Fibroblast of lung (primary cell): ENCODE measurements at places on chromosomes 6 and 20.

GRCh38 chr6:410555-411395 is 19.2 kb downstream of the IRF4 start:
- DNase-seq, result no peak

DNA sequence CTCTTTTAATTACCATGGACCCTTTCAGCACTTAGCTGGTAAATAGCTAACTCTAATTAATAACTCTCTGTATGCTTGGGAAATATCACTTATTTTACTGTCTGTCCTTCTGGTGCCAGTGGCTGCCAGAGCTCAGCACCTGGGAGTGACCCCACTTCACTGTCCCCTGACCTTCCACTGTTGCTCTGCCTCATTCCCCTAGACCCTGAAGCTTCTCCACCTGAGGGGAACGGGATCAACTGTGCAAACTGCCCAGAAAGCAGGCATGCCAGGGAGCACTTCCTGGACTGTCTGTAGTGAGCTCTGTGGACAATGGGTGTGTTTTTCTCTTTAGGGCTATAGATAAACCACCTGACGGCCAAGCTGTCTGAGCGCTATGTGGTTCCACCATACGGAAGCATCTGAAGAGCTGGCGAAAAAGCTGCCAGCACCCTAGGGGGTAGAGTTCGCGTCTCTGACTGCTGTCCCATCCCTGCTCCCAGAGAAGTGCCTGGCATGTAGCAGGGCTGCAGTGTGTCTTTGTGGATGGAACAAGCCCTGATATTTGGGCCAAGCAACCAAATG is 106.3 kb upstream of the FOXA2 start:
- DNase-seq, result no peak

DNA sequence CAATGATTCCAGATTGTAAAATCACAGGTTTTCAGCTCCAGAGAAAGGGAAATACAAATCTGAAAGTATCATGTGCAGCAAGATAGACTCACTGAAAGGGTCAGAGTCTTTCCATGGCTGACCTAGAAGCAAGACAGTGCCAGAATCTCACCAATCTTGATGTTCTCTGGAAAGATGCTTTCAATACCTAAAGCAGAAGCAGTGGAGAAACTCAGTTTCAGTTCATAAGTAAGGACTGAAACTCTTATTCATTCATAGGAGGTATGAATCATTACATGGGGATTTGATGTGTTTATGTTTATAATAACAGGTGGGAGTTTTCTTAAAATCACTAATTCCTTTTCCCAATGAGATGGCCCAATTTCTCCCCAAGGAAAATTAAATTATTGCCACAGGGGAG is 42.5 kb downstream of the SLC2A12 start:
- DNase-seq, result no peak

GRCh38 chr6:83231146-83231545 is 38.0 kb downstream of the RWDD2A start:
- peak; percentile 60 for DNase-seq

DNA sequence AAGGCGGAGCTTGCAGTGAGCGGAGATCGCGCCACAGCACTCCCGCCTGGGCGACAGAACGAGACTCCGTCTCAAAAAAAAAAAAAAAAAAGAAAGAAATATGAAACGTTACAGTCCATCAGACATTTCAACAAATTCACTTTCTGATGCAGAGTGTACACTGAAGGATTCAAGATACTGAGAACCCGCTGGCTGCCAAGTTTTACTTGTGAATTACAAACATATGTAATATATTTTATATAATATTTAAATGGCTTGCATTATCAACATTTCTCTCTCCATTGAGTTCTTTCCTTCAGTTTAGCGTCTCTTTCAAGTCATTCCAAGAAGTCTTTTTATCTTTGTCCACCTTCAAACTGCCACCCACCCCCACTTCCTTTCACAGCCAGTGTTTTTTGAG is 240.9 kb upstream of the RNF217 start:
- no peak for DNase-seq

DNA sequence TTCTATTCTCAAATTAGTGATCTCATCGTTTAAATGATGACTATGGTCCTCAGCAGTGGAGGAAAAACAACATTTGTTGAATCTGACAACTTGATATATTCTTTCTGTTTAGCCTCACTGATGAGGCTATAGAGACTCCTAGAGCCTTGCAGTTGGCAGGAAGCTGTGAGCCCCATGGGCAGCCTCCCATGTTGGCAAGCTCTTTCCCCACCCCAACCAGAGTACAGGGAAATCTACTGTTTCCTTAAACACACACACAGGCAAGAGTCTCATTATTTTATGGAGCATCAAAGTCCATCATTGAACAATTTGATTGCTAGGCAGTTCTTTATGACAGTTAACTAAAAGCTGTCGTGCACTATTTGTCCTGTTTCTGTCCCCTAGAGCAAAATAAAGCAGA is 498.2 kb upstream of the CITED2 start:
- DNase-seq, result no peak
